ENCODE measurements at places on chromosomes 1 and 21.

DNA sequence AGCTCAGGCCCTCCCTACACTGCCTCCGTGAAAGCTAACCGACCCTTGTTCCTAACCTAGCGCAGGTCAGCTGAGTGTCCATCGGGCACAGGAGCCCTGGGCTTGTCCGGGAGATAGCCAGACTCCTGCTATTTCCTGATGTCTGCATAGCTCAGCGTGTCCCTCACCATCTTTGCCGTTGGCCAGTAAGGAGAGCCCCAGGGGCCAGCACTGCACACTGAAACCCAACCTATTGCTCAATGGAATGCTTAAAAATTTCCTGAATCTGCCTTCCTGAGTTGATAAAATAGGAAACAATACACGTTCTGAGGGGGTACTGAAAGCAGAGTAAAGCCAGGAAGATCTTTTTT lies 2.2 kb downstream of the RUNX1 start:
- no peak for DNase-seq

GRCh38 chr1:204285436-204286305 lies 71.9 kb upstream of the GOLT1A start:
- no peak for DNase-seq

- DNase-seq: peak; percentile 70
Observed at GRCh38 chr1:65075123-65075976, 72.7 kb upstream of the AK4 start.

DNA sequence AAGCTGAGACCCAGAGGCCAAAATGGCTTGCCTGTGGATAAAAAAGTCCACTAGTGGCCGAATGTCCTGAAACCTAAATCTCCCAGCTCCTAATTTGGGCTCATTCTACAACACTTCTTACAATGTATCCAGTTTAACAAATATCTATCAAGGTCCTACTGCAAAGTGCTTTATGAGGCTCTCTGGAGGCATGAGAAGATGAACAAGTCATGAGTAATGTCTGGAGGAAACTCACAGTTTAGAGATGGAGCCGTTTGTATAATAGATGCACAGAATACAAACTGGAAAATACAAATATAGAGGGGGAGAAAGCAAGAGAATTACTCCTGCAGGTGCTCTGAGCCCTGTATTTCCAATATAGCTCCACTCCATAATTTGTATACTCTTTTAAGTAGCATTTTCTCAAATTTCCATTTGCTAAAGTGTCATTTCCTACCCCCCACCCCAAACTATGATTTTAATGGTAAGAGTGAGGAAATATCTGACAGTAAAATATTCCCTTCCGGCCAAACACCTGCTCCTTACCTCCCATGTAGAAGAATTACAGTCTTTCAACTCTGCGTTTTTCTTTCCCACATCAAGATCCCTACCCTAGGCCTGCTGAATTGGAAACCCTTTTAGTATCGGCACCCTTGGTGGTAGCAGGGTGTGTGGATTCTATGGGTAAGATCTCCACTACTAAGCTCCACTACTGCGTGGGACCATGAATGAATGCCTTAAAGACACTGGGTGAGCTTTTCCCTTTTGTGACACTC lies 3.3 kb upstream of the ADAMTS5 start:
- no peak for DNase-seq

DNA sequence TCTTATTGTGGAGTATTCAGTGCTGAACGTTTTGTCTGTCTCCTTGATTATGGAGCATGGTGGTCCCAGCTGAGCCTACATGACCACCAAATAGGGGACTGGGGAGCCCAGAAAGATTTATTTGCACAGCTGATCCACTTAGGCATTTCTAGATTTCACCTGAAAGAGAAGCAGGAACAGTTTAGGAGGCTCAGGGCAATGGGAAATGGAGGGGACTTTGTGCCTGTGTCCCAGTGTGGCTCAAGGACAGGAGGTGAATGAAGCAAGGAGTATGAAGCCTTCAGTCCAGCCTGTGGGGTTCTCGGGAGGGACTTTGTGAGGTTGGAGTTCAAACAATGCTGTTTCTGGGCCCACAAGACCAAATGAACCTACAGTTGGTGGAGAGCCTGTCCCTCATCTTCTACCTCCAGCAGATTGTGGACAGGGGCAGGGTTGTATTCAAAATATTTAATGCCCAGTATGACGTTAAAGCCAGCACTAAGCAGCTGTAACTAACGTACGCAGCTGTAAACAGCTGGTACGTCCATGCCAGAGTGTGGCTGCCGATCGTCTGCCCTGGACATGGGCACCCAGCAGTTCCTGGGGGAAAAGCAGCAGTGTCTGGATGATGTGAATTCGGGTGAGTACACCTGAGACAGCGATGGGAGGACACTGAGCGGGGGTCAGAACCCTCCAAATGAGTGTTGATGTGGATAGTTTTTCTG lies 164.9 kb upstream of the RAB4A start:
- no peak for DNase-seq

DNA sequence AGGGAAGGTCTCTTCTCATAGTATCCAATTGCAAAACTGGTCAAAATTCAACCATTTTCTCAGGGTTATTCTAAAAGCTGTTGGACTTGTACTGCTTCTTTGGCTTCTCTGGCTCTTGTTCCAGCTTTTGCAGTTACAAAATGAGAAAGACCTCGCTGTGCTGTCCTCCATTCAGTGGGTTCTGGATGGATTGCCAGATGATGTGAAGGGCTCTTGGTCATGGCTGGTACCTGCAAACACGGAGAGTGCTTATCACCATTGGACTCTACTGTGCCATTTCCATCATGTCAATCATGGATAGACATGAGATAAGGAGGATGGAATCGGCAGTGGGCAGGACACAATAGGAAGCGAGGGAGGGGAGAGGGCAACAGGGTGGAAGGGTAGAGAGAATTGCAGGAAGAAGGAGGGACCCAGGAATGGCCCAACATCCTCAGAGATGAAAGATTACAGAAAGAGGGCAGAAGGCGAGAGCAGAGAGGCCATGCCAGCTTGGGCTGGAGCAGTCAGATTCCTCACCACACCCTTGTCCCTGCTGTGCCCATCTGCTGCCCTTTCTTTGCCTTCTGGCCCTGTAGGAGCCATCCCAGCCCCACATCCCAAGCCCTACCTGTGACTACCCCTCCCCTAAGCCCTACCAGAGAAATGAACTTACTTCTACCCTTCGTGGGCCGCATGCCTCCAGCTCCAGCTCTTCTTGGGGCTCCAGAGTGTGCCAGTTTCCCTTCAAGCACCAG lies 70.3 kb downstream of the HIVEP3 start:
- DNase-seq: no peak

DNA sequence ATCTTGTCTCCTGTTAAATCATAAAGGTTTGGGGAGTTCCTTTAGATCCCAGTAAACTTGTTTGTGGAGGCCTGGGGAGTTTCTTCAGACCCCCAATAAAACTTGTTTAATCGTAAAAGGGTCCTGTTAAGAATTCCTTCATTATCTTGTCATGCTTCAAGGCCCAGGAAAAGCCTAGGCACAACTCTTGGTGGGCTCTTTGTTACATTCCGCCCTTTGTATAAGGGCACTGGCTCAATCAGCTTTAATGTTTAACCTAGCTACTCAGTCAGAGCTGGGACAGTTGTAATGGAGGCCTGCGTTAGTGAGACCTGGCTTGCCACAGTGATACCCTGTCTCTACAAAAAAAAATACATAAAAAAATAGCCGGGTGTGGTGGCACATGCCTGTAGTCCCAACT lies 77.2 kb downstream of the MPZL1 start:
- no peak for DNase-seq

GRCh38 chr1:224106568-224107281 lies 7.2 kb upstream of the FBXO28 start:
- DNase-seq: peak; percentile 73

GRCh38 chr1:215018555-215018954 lies 64.0 kb upstream of the KCNK2 start:
- no peak for DNase-seq

GRCh38 chr1:95431235-95431634 lies 197.2 kb downstream of the RWDD3 start:
- DNase-seq: no peak

- DNase-seq: no peak
Observed at GRCh38 chr1:78640462-78640861, 9.2 kb upstream of the IFI44 start.

DNA sequence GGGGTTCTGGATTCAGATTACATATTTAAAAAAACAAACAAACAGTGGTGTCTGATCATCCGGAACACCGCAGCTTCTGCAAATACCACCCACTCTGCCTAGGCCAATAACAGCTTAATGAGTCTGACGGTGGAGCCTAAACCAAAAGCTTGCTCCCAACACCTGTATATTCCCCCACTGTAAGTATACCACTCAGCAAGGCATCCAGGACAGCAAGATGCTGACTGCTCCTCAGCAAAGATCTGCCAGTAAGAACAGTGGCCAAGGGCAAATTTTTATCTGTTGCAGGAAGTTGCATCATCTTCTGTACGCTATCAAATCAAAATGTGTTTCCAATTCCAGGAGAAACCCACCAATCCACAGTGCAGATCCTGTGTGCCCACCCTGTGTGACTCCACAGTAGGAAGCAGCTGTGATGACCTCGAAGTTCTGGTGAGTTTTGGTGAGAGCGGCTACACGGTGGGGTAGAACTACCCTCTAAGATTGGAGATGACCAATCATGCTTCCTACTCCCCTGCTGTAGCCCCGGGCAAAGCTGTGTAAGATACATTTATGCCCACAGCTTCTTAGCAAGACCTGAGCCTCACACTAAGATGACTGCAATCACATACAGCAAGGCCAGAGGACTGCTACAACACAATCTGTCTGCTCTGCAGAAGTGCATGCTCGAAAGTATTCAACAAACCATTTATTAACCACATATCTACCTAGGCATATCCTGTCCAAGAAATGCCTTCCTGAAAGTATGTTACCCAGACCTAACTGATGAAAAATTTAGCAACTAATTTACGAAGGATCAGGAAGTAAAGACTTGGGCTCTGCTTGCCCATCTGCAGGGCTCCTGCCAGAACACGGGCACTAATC lies 30.5 kb downstream of the SIPA1L2 start:
- no peak for DNase-seq

GRCh38 chr1:66315671-66316070 lies 218.3 kb upstream of the SGIP1 start:
- DNase-seq: no peak

GRCh38 chr1:84379917-84380180 lies 18.4 kb upstream of the DNASE2B start:
- DNase-seq: no peak

DNA sequence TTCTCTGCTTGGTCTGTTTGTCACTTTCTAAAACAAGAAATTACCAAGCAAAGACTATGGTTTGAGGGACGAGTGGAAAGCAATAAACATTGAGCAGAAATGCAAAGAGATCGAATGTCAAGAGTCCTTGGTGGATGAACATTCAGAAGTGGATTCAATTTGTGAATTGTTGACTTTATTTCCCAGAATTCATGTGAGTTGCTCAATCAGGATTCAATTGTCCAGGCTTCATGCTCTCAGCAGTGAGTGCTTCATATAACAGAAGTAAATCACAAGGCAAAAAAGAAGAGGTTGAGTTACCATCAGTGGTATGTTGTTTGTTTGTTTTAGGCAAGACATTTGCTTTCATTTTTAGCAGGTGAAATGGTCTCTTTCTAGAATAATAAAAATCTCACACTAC lies 31.9 kb downstream of the NGF start:
- DNase-seq: no peak

DNA sequence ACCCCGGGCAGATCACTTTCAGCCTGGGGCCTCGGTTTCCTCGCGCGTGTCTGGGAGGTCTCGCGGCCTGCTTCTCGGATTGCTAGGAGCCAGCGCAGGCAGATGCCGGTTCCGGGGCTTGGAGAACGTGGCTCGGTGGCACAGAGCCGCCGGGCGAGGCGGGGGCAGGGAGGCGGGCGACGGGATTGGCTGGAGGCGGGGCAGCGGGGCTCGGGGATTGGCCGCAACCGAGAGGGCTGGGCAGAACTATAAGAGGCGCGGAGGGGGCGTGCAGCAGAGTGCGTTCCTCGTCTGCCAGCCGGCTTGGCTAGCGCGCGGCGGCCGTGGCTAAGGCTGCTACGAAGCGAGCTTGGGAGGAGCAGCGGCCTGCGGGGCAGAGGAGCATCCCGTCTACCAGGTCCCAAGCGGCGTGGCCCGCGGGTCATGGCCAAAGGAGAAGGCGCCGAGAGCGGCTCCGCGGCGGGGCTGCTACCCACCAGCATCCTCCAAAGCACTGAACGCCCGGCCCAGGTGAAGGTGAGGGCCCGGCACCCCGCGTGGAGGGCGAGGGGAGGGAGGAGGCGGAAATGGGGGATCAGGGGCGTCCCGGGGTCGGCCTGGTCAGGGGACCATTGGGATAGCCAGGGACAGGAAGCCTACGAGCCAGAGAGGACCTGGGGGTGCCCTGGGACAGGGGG lies at the start of gene MFSD2A:
Gene MFSD2A, plus strand, starts transcription at position 276 of the 677 bp plus-strand sequence. Its CDS starts 148 bp downstream, at position 424.
- DNase-seq: peak; percentile 91

GRCh38 chr1:46039571-46040052 lies 92.8 kb downstream of the PIK3R3 start:
- no peak for DNase-seq

DNA sequence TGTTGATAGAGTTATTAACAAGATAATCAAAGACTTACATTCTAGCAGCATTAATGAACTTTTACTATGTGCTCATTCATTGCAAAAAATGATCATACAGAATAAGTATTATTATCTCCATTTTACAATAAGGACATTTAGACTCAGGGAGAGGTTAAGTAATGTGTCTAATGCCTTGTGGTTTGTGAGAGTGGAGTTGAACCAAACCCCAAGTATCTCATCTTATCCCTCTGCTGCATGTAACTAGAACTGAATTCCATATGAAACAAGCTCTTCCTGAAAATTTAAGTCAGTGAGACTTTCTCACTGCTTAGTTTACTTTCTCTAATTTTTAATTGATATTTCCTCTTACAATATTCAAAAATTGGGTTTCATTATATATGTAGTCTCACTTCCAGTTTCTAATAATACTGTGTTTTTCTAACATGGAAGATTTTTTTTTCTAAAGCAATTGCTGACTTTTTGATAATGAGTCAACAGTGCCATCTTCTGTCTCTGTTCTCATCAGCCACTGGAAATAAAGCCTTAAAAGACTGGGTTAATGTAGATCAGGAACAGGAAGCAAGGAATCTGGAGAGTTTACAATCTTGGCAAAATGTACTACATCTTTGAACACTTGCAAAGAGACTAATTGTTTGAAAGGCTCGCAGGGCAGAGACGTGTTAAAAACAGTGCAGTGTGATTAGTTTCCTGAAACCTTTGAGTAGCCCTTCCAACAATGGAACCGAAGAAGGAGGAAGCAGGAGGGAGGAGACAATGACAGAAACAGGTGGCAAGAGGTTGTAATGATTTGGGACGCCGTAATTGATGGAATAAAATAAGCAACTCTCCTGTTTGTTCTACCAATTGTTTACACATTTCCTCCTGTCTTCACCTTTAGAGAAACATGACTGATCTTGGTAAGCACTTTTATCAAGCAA lies 567.6 kb downstream of the MRPL39 start:
- DNase-seq: peak; percentile 40

DNA sequence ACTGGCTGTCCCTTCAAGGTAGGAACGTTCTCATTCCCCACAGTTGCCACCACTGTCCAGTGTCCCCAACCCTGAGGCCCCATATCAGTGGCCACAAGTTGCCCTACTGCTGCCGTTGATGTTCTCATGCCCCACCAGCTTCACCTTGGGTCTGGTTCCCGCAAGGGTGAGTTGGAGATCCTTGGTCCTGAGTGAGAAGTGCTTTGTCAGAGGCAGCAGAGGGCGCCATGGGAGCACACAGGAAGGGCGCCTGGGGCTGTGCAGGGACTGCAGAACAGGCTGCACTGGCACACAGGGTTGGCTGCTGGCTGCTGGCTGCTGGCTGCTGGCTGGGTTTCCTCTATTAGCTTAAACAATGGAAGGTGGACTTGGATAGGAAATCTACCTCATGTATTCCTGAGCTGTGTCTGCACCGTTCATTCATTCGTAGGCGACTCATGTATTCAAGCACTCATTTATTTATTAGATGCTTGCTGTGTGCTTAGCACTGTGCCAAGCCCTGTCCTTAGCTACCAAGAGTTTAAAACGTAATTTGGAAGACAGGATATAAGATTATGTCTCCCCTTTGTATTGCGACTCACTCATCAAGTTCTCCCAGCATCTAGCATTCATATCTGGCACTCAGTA lies 2.1 kb upstream of the S100A9 start:
- DNase-seq: peak; percentile 54
